ENCODE measurements at places on chromosomes 6 and 20.

GRCh38 chr6:71368284-71368683 lies 79.7 kb downstream of the OGFRL1 start:
- no peak for DNase-seq

- DNase-seq, result no peak
Observed at GRCh38 chr20:64148581-64148980, 15.7 kb upstream of the MYT1 start.

- DNase-seq, result no peak
Observed at GRCh38 chr6:64266351-64266821, 630.8 kb downstream of the PHF3 start.

GRCh38 chr20:47349365-47350180 lies 6.9 kb downstream of the ZMYND8 start:
- DNase-seq, result no peak

Data from common myeloid progenitor, CD34-positive (primary cell).